Nephron progenitor cell (in vitro differentiated cells): ENCODE measurements at places on chromosomes 2 and 18.

DNA sequence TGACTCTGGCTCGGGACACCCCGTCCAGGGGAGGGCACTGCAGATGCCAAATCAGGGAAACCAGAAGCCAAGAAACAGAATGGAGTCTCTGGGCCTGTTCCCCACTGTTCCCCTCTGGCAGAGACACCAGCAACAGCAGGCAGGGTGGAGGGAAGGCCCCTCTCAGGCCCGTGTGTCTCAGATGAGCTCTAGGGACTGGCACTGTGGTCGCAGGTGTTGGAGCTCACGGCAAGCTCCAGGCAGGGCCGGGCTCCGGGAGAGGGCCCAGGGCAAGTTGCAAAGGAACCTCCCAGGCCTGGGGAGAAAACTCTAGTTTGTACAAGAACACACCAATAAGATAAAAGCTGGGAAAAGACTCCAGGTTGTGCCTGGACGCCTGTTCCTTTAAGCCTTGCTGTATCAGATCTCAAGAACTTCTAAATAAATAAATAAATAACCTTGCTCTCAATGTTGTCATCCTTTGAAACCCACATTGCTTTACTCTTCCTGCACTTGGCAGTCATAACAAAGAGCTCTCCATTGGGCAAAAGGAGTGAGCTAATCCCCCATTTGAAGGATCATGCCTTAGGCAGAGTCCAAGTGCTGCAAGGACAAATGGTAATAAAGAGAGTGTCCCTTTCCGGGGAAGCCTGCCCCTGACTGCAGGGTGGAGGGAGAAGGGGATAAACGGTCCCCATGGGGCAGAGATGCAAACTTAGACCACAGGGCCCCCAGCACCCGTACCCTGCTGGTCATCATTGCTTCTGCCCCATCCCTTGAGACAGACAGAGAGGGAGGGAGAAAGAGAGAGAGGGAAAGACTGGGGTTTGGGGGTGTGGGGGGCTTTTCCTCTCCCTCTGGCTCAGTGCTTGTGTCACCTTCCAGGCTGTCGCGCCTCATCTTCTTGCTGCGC, 33.3 kb downstream of the CNGA3 start:
- no peak for DNase-seq

DNA sequence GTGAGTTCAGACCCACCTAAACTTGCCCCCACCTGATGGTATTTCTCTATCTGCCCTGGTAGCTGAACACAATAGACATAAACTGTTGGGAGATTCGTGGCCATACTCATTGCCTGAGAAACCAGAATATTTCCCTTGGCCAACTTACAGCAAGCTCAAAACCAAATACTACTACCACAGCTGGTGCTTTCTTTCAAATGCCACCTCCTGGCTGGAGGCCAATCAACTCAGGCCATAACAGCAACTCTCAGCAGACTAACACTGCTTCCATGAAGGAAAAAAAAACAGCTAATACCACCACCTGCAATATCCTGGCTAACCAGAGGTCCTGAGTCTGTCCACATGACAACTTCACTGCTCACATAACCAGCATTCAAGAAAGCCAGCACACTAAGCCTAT, 373.1 kb downstream of the CMPK2 start:
- DNase-seq: no peak

- DNase-seq: no peak
These were observed 417.4 kb downstream of the LPIN1 start for GRCh38 chr2:12163866-12164265.

- DNase-seq: no peak
These were observed 160.7 kb downstream of the LDLRAD4 start for GRCh38 chr18:13379062-13379865.

DNA sequence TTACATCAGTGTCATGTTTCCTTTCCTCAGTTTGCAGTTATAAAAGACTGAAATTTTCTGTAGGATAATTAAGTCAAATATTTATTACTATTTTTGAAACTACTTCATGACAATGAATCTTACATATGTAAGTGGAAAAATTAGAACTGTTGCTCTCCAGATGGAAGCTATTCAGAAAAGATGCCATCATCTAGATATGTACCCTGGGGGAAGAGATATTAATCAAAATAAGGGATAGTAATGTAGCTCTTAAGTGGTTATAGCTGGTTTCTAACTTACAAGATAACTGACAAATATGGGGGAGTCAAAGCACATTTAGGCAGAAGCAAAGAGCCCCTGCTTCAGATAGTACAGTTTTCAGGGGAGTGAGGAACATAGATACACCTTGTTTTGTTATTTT, 38.1 kb upstream of the PAX3 start:
- no peak for DNase-seq

GRCh38 chr2:126809340-126809739, 89.3 kb upstream of the TEX51 start:
- peak; percentile 18 for DNase-seq

DNA sequence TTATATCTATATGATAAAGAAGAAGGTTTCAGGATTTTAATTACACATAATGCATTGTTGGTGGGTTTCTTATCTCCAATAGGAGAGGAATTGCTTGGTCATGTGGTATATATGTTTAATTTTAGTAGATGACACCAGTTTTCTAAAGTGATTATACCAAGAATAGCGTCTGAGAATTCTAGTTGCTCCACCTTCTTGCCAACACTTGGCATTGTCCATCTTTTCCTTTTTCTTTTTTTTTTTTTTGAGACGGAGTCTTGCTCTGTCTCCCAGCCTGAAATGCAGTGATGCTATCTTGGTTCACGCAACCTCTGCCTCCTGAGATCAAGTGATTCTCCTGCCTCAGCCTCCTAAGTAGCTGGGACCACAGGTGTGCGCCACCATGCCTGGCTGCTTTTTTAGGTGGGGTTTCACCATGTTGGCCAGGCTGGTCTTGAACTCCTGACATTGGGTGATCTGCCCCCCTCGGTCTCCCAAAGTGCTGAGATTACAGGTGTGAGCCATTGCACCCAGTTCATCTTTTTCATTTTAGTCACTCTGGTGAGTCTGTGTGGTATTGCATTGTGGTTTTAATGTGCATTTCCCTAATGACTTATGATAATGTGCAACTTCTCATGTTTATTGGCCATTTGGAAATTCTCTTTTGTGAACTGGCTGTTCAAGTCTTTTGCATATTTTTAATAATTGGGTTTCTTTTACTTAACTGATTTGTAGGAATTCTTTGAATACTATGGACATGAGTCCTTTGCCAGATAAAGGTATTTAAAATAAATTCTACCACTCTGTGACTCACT, 37.3 kb upstream of the ZNF512 start:
- no peak for DNase-seq

DNA sequence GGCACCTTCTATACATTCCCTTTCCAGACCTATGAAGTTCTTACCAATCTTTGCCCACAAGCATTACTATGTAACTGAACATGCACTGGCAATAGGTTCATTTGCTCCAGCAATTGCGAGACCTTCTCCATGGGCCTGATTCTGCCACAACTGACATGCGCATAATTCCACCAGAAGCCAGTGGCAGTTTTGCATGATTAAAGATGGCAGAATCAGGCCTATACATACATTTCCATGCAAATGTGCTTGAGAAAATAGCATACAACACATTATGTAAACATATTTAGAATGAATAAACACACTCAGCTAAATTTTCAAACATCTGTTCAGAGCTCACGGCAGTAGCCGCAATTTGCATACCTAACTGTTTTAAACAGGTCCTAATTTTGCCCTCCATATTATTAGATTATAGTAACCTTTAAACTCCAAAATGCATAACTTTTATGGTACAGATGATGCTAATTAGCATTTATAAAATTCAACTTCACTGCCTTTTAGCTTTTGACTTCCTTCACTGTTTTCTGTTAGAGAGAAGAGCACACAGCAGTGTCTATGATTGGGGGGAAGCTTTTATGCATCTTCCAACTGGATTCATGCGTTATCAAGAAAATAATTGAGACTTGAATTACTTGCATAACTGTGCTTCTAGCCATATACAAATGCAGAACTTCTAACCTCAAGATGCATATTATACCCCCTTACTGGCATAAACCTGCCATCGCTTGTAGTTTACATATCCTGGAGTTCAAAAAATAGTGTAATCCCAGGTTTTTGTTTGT, 155.3 kb upstream of the CDH19 start:
- no peak for DNase-seq

DNA sequence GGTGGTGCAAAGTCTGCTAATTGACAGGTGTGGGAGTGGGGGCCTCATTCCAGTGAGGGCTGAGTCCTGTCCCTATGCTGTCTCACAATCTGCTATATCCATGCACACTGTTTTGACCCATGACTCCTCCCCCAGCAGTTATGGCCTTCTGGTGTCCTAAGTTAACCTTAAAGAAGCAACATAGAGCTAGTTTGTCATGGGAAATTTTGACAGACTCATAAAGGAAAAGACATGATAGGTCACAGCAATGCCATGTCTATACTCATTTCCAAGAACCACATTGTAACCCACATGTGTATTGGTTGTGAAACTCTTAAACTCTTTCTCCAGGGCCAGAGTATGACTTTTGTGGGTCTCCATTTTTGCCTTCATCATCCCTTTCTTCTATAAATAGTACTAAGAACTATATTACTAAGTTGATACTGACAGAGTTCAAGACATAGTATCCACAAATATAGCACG, 78.2 kb upstream of the SLC1A4 start:
- DNase-seq: no peak

DNA sequence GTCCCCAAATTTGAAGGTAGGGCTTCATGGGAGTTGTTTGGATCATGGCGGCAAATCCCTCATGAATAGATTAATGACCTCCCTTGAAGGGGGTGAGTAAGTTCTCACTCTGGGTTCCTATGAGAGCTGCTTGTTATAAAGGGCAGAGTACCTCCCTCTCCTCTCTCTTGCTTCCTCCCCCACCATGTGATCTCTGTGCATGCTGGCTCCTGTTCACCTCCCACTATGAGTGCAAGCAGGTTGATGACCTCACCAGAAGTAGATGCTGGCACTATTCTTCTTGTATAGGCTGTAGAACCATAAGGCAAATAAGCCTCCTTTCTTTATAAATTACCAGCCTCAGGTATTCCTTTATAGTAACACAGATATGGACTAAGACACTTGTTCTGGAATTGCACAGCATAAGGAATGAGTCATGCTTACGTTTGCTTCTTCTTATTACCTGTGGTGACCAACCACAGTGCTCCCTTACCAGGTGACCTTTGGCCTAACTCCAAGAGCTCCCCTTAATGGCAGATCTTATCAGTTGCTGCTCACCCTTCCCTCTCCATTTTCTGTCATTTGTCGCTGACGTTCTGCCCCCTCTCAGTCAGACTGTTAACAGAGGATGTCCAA, 559.5 kb upstream of the GCFC2 start:
- DNase-seq: no peak

DNA sequence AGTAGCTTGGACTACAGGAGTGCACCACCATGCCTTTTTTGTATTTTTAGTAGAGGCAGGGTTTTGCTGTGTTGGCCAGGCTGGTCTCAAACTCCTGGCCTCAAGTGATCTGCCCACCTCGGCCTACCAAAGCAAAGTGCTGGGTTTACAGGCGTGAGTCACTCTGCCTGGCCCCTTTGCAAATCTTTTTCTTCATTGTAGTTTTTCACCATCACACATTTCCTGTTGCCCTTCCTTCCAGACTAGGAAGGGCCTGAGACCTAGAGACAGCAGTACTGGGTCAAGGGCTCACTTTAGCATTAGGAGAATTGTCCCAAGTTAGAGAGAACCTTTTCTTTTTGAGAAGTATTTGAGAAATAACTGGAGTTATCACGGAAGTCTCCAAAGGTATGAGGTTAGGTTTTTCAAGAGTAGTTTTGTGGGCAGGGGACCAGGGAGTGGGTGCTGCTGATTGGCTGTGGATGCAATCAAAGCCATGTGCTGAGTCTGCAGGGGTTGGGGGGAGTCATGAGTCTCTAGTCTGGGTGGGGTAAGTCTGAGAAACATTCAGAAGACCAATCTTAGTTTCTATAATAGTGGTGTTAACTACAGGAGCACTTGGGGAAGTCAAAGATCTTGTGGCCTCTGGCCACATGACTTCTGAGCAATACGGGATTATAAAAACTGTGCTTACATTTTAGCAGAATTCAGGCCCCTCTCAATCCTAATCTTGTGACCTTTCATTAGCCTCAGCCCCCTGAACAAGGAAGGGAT, 23.7 kb downstream of the B3GNT2 start:
- no peak for DNase-seq

DNA sequence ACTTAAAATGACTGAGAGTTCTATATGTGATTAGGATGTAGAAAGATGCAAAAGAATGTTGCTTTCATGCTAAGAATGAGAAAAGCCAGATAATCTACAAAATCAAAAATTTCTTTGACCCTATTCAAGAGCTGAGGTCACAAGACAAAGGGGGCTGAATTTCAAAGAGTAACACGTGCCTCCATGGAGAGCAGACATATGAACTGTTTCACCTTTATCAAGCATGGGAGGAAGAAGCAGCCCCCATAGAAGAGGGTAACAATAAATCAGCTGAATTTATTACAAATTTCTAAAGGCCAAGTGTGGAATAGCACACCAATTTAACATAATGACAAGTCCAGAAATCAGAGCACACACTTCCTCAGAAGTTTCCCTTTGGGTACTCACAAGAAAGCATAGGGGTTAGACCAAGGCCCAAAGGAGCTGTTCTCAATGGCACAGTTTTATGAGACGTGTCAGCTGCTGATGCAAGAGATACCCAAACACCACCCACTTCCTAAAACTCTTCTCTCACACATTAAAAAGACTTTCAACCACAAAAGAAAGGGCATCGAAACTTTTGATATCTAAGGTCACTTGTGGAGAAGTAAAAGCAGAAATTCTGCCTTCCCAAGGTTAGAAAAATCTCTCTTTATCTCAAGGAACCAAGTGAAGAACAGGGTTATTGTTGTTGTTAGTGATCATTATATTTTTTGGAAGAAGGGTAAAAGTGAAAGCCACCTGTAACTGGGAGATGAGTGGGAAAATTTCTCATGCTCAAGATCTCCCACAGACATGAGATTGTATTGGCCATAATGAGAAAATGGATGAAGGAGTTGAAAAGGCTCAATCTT, 950.1 kb downstream of the TRIB2 start:
- DNase-seq: no peak

DNA sequence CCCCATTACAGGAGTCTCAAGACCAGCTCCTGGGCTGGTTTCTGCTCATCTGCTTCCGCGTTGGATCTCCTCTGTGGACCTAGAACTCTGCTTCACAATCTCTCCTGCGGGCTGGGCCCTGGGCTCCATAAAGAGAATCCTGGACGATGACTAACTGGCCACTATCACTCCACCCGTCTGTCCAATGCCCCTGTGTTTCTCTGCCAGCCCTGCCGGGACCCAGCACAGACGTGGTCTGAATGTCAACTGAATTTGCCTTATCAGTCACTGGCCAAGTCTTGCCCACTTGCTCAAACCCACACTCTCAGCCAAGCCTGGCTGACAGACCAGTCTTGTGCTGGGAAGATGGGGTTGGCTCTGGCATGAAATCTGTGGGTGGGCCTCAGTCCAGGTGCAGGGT, 17.4 kb downstream of the KIF3C start:
- DNase-seq: no peak

- no peak for DNase-seq
These were observed 155.8 kb downstream of the ALPK2 start for GRCh38 chr18:58473071-58473470.

- no peak for DNase-seq
These were observed 71.0 kb downstream of the DTNB start for GRCh38 chr2:25602333-25602723.

- DNase-seq: no peak
These were observed 6.5 kb upstream of the NDUFV2 start for GRCh38 chr18:9096007-9096371.

- DNase-seq: no peak
These were observed 695.9 kb downstream of the EPHA4 start for GRCh38 chr2:220876080-220876824.

GRCh38 chr2:134482766-134483340, 229.0 kb downstream of the MGAT5 start:
- DNase-seq: no peak
